Activated T-helper 1 cell treated with anti-CD3 and anti-CD28 coated beads, Interleukin-2, amount 50 U/mL, for 16 hours (primary cell): ENCODE measurements at places on chromosomes 7 and 10.

DNA sequence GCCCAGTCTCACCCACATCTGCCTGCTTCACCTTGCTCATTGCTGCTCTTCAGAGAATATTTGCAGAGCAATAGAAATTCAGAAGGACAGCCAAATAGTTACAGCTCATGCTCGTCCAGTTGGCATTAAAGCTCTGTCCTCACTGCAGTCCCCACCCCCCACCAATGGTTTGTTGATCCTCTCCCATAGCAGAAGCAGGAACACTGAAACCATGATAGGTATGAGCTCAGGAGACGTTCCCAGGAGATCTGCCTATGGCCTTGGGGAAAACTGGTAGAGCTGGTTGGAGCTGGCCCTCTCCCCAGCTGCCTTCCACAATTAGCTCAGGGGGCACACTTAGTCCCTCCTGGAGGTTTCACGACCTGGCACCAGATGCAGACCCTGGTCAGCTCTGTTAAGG is 68.6 kb upstream of the KMT2C start:
- DNase-seq: no peak

DNA sequence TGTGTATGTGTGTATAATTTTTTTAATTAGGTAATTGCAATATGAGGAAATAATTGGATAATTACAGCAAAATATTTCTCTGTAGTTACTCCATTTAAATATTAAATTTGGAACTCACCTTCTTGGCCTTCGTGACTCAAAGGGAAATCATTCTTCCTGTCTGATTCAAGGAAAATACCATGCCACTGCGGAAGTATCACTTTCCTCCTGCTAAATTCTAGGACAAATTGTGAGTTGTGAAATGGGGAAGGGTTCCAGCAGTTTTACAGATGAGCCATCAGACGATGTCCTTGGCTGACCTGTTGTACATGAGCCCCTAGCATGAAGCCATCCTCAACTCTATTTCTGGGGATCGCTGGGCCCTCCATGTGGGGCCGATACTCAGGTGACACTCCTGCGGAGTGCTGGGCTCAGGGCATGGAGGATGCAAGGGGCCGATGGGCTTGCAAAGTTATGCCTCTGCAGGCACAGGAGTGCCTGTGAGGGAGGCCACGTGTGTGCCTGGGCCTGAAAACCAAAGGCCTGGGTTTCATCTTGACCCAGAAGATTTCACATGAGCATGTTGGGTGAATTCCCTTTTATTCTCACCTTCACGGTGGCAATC is 179.6 kb upstream of the TCERG1L start:
- no peak for DNase-seq

GRCh38 chr7:79789584-79790345 is 336.3 kb upstream of the MAGI2 start:
- DNase-seq: no peak

GRCh38 chr10:15279236-15279635 is 91.9 kb downstream of the FAM171A1 start:
- DNase-seq: no peak

DNA sequence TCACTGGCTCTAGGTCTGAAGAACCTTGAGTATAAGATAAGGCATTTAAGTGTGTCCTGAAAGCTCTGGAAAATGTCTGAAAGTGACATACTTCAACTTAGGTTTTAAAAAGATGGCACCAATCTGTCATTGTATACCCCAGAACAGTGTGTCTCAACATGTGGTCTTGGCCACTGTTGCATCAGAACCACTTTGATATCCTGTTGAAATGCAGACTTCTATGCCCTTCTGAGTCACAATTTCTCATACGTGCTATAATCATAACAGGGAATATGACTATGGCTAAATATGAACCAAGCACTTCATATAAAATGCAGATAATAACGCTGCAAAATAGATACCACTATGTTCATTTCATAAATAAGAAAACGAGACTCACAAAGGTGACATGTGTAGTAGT is 38.0 kb upstream of the GPAM start:
- no peak for DNase-seq

DNA sequence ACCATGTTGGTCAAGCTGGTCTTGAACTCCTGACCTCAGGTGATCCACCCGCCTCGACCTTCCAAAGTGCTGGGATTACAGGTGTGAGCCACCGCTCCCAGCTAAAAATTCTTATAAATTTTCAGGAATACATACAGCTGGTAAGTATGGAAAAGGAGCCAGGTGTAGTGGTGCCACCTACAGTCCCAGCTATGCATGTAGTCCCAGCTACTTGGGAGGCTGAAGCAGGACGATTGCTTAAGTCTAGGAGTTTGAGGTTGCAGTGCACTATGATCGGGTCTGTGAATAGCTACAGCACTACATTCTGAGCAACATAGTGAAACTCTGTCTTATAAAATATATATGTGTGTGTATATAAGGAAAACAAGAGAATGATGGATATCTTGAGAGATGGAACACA is 19.0 kb downstream of the LDB1 start:
- DNase-seq: no peak

DNA sequence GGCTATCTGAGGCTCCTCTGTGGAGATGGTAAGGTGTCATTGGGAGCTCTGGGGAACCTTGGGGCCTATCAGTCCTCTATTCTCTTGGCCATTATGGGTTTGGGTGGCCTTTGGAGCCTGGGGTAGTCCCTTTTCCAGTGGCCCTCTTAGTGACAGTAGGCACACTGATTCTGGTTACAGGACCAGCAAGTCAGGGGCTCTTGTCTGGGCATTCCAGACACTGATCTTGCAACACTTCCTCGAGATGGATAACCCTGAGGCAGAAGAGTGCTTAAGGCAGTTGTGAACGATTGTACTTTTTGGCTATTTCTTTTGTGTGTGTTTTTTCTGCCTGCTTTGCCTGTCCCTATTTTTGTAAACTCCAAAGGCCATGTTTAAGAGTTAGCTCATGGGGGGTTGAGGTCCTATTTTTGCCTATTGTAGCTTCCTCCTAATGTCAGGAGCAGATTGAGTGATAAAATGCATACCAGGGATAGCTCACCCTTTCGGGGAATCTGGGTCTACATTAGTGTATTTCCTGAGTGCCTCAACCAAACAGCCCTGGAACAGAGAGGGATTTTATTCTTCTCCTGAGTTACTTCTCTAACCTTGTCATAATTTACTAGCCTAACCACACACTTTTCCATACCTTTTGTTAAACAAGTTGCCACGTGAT is 61.2 kb downstream of the PRKAR2B start:
- no peak for DNase-seq

DNA sequence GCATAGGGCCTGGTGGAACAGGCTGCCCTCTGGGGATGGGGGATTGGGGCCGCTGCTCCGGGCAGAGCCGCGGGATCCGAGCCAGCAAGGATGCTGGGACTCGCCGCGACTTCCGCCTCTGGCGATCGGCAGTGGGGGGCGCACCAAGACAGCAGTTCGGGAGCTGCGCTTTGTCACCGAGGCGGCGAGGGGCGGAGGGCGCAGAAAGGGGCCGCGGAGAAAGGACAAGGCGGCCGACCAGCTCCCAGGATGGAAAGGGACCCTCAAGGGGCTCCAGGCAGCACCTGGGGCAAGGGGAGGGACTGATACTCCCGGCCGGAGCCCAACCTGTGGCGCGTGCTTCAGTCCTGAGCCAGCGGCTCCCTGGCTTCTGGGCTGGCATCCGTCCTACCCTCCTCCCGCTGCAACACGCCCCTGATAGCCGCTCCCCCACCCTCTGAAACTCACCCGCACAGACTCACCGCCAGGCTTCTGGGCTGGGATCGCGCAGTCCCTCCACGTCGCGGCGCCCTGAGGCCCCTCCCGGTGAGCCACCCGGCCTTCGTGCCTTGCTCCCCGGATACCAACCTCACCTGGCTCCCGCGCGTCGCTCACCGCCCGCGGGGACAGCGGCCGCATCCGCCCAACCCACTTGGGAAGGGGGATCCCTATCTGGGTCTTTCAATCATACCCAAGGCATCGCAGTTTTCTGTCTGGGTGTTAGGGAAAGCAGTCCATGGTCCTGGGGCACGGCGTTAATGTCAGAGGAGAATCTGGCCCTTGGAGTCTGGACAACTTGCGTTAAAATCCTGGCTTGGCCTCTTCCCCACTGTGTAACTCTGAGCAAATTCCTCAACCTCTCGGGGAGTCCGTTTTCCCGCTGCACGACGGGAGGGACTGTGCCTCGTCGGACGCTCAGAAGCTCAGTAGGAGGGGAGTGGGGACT is 7.0 kb upstream of the EVX1 start:
- DNase-seq: no peak

DNA sequence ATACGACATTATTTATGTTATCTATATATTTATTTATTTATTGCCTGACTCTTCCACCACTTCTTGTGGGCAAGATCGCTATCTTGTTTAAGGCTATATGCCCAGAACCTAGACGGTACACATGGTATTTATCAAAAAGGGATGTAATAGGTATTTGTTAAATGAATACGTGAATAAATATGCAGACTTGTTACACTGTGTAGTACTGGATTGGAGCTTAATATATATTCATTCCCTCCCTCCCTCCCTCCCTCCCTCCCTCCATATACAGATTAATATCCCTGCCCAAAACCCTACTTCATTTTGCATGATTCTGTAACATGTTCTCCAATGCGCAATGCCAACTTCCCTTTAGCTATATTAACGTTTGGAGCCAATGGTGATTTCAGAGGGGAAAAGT is 1273.7 kb upstream of the AUTS2 start:
- DNase-seq: no peak

DNA sequence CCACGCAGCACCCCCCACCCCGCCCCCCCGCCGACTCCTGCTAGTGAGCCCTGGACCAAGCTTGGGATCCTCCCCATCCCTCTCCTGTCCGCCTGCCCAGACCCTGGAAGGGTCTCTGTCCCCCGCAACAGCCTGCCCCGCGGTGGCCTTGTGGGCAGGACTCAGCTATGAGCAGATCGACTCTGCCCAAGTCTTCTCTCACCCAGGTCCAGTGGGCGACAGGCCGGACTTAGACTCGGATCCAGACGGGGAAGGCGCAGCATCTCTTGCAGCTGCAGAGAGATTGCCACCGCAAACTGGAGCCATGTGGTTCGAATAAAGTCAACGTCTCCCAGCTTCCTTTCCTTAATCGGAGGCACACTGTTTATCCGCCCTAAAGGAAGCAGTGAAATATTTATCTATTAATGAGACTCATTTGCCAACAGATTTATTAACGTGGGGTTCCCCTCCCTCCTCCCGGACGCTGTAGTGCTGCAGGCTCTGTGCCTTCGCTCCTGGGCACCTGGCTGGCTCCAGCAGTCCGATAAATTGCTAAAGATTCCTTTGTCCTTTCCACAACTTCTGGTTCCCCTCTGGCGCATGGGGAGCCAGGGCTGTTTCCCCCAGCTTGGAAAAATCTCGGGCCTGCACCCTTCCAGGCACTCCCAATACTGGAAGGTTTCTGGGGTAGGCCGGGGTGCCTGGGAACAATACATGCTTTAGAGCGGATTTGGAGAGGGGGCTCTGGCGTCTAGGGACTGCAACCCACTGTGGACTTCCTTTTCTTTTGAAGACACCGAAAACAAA is 634 bp upstream of the HOXA7 start:
- DNase-seq: no peak

DNA sequence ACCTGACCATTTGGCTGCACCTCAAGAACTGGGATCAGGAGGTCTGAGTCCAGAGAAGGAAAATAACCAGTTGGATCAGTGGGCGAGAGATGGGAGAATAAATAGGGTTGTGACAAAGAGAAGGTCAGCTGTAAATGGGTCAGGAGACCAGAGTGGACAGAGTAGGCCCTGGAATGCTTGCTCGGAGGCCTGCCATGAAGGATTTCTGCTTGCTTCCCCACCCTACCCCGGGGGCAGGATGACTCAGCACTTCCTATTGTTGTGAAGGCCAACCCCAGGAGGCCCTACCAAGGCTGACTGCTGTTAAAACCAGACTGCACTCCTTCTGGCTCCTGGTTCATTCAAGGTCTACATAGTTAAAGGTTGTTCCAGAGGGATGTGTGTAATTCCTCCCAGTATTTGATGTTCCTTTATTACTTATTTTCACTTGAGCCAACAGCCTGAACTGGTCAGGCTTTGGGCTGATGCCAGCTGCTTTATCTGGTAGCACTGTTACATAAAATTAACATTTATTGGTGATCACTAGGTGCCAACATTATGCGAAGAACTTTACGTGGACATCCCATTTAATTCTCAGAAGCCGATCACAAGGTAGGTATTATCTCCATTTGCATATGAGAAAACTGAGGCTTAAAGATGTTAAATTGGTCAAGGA is 27.3 kb upstream of the IFRD1 start:
- no peak for DNase-seq

DNA sequence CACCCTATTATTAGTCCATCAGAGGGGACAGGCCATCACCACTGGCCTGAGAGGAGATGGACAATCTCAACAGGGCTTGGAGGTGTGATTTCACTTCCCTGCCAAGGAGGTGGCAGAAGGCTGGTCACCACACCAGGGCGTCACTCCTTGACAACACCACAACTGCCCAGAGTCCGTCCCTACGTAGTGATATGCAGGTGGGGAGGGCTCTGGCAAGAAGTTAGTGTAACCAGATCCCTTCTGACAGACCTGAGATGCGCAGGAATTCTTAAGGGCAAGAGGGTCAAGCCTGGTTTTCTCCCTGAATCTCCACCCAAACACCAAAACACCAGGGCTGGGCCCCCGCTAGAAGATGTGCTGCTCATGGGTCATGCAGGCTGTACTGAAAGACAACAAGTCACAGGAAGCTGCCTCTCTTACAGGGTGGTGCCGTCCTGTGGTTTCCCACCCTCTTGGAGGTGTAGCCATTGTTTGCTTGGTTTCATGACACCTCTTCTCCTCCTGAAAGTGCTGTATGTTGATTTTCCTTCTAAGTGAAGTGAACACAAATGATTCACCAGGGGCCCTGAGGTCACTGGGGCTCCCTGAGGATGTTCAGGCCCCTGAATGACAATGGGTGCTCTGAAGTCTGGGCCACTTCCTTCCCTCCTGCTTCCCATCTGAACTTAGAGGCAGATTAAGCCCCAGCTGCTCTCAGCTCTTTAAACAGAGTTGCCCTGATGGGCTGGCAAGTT is 27.1 kb downstream of the ATXN7L1 start:
- peak; percentile 36 for DNase-seq

DNA sequence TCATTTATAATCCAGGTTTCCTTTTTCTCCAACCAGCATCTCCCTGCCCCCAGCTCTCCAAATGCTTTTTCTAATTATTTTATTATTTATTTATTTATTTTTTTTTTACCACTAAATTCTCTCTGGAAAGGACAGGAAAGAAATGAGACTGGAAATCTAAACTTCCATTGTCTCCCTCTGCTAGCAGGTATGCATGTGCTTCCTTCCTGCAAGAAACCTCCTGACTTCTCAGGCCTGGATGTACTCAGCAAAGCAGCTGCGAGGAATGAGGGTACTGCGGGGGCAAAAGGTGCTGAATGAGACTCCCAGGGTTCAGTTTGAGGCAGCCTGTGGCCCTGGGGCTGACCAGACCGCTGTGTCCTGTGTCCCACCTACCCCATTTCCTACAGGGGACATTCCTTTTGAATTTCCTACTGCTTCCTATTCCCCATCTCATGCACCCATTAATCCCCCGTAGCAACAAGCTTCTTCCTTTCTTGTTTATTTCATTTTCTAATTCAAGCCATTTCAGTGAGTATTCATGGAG is 324.6 kb upstream of the IGFBP3 start:
- no peak for DNase-seq

DNA sequence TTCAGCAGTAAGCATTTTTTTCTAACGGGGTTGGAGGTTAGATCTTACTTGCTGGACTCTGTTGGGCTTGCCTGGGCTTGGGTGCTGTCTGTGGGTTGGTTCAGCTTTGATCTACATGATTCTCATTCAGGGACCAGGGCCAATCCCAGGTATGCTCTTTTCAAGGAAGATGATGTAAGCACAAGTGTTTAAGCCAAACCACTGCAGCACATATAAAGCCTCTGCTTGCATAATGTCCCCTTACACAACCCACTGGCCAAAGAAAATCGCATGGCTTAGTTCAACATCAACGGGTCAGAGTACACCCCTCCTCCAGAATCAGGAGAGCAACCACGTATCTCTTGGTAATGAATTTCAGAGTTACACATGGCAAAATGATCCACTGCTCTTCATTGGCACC is 83.9 kb downstream of the DNAJB9 start:
- DNase-seq: no peak
